ENCODE measurements at places on chromosomes 2 and 18.
A peak's percentile ranks its signal among the peaks of the same experiment; 100 is the strongest.

GRCh38 chr2:7845332-7845731 lies 836.5 kb upstream of the ID2 start:
- DNase-seq = no peak

DNA sequence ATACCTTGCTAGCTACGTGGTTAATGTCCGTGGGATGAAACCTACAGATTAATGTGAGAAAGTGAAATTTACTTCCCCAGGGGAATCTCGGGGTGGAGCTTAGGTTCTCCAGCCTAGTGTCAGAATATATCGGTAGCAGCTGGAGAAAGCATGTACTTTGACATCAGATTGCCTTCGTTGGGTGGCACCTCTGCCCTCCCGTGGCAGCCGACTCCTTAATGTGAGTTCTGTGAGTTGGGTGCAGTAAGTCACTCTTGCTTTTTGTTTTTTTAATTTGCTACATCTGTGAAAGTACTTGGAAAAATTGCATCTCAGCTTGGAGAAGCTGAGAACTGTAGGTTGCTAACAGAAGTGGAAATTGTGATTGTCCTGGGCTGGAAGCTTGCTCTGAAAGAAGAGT lies 3.6 kb downstream of the KLF11 start:
- no peak for DNase-seq

- DNase-seq = no peak
Measured at GRCh38 chr2:239811111-239811781, 213.9 kb downstream of the NDUFA10 start.

DNA sequence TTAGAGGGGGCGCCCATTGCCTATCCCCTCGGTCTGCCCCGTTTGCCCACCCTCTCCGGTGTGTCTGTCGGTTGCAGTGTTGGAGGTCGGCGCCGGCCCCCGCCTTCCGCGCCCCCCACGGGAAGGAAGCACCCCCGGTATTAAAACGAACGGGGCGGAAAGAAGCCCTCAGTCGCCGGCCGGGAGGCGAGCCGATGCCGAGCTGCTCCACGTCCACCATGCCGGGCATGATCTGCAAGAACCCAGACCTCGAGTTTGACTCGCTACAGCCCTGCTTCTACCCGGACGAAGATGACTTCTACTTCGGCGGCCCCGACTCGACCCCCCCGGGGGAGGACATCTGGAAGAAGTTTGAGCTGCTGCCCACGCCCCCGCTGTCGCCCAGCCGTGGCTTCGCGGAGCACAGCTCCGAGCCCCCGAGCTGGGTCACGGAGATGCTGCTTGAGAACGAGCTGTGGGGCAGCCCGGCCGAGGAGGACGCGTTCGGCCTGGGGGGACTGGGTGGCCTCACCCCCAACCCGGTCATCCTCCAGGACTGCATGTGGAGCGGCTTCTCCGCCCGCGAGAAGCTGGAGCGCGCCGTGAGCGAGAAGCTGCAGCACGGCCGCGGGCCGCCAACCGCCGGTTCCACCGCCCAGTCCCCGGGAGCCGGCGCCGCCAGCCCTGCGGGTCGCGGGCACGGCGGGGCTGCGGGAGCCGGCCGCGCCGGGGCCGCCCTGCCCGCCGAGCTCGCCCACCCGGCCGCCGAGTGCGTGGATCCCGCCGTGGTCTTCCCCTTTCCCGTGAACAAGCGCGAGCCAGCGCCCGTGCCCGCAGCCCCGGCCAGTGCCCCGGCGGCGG lies 1.7 kb downstream of the MYCN start:
- DNase-seq = no peak

GRCh38 chr2:13533524-13533922 lies 816.8 kb downstream of the TRIB2 start:
- no peak for DNase-seq

DNA sequence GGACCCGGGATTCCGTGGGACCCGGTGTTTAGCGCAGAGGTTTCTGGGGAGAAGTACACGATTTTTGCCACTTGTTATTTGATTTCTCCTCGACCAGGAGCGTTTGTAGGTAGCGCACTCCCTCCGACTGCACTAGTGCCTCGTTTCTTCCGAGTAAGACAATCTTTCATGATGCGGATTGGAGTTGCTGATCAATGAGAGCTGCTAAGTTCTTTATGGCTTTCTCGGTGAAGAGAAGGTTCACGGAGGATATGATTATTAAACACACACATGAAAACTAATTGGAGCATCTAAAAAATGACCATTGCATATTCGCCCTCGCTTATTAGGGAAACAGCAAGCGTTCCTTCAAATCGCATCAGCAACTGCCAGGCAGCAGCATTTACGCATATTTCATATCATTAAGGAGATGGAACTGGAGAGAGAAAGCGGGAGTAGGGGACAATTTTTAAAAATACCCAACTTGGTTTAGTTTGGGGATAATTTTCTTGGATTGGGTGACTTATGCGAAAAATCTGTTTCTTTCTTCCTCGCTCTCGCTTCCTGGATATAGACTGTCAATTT lies 616 bp downstream of the EML6 start:
- no peak for DNase-seq

- DNase-seq = no peak
Measured at GRCh38 chr18:36539674-36540231, 242.2 kb downstream of the FHOD3 start.

DNA sequence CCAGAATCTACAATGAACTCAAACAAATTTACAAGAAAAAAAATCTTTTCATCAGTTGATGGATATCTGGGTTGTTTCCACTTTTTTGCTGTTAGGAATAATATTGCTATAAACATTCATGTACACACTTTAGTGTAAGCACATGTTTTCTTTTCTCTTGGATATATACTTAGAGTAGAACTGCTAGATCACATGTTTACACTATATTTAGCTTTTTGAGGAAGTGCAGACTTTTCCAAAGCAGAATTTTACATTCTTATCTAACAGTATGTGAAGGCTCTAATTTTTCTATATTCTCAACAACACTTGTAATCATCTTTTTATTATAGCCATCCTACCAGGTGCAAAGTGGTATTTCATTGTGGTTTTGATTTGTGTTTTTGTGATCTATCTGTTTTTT lies 103.6 kb upstream of the RMP24 start:
- no peak for DNase-seq

- DNase-seq = no peak
Measured at GRCh38 chr2:206693399-206694137, 24.6 kb downstream of the DYTN start.

DNA sequence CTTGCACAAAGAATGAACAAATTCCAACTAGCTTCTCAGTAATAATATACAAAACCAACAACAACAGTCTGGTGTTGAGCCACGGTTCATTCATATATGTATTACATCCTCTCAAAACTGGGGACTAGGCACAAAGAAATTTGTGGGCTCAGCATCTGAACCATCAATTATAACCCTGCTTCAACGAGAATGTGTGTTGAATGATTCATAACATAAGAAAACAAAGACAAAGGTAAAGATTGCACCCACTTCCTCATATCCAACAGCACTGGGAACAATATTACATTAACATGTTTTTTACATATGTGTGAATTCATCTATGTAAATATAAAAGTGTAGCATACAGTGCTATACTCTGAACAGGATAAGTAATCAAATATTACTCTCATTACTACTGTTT lies 144.8 kb downstream of the CDH2 start:
- no peak for DNase-seq

- no peak for DNase-seq
Measured at GRCh38 chr2:224360801-224361251, 41.1 kb downstream of the FAM124B start.

GRCh38 chr18:7273301-7273921 lies 42.5 kb downstream of the LRRC30 start:
- no peak for DNase-seq

DNA sequence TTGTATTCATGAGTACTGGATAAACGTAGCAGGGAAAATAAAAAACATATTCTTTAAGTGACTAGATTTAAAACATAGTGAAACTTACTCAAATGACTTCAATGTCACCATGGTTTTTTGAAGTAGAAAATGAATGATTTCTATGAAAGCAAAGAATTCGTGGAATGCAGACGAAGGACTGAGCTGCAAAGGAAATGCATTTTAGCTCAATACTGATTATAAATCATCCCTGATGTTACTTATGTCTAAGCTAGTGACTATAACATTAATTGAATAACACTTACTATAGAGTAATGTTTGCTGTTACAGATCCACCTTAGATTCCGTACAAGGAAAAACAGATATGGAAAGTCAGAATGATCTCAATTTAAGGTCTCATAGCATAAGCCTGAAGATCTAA lies 1257.7 kb upstream of the CDH2 start:
- no peak for DNase-seq

GRCh38 chr2:833180-833579 lies 117.5 kb upstream of the SNTG2 start:
- no peak for DNase-seq

GRCh38 chr2:165500816-165501215 lies 31.3 kb downstream of the CSRNP3 start:
- DNase-seq = no peak

- no peak for DNase-seq
Measured at GRCh38 chr2:142398212-142398611, 267.4 kb upstream of the LRP1B start.

GRCh38 chr2:232488097-232488711 lies 570 bp upstream of the ECEL1 start:
- no peak for DNase-seq

- no peak for DNase-seq
Measured at GRCh38 chr2:44692821-44693220, 248.7 kb upstream of the SIX3 start.

GRCh38 chr18:65436430-65436829 lies 314.4 kb upstream of the CDH7 start:
- DNase-seq = no peak

GRCh38 chr2:120796094-120796493 lies 60.4 kb downstream of the GLI2 start:
- DNase-seq = no peak

DNA sequence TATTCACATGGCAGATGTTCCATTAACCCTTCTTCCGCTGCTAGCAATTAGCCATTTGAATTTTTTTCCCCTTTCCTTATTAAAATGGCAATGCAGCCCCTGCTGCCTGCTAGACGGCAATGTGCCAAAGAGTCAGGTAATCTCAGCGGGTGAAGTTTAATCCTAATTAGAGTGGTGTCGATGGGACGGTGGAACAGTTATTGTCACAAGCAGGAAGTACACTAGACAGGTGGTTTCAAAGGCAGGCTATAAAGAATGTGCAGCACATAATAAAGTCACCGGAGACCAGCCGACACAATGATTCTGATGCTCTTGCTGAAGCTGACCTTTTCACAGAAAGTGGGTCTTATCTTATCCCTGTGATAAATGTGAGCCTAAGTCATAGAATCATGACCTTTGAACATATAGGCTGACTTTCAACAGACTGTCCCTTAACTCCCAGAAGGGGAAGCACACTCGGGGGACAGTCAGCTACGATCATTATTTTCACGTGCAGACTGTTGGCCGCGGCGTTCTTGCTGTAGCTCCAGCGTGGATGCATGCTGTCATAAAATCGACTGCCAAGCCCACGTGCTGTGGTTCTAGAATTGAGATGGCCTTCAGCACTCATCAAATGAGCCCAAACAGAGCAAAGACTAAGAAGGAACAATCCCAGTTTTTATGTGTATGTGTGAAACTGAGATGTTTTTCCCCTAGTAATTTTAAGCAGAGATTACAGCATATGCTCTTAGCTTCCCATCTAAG lies 926.2 kb upstream of the SOX11 start:
- no peak for DNase-seq

- no peak for DNase-seq
Measured at GRCh38 chr2:7093376-7093775, 176.2 kb downstream of the RNF144A start.

DNA sequence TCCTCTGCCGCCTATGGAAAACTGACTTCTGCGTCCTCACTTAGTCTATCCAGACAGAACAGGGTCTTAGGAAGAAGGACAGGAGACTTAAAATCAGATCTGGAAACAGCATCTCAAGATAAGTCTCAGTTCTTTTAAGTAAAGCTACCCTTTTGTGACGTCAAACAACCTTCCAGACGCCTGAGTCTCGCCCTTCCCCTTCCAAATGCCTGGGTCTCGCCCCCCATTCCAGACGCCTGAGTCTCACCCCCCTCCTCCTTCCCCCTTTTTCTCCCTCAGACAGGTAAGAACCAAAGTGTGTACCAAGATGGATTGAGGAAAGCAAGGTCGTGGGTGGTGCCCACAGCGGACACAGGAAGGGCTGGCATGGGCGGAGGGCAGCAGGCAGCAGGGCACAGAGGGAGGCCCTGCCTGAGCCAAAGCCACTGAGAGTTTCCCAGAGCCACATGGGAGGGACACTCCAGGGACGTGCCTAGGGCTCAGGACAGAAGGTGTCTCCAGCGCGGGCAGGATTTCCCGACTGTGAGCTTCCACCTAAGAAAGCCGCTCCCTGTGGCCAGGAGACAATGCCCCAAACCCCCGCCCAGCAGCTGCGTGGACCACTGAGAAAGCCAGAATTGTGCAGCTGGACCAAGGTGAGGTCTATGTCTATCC lies 51.3 kb downstream of the ANKMY1 start:
- no peak for DNase-seq

GRCh38 chr18:12946549-12947284 lies 1.1 kb upstream of the SEH1L start:
- DNase-seq = peak; percentile 5

DNA sequence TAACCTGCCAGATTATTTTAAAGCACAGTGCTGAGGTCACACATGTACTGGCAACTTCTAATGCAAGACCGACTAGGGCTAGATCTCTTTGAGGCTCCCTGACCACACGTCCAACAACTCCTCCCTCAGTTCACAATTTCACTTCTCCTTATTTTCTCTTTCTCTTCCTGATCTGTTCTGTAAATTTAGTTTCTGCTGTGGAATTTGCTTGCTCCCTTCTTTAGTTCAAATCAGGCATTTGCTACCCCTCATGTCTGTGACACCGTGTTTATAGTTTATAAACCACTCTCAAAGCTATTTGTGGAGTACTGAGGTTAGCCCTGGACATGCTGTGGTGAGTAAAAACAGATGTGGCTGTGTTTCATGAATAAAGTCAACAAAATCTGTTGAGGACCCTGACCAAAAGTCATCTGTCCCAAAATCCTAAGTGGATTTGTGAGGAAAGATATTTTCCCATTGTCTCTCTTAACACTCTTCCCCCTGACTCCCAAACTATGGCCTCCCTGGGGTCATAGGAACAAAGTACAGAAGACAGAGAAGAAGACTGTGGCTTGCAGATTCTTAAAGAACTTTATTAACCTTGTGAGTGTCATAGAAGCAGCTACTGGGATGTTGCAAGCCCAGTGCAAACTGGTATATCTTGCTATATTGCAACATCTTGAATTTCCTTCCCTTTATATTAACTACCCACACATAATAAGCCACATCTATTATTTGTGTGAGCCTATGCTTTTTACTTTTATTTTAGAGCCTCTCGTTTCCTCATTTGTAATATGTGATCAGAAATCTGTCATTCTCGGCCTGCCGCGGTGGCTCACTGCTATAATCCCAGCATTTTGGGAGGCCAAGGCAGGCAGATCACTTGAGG lies 3.5 kb upstream of the NAGK start:
- DNase-seq = no peak

- no peak for DNase-seq
Measured at GRCh38 chr18:13551305-13551603, 175.1 kb downstream of the FAM210A start.

- no peak for DNase-seq
Measured at GRCh38 chr2:234730066-234730640, 221.7 kb upstream of the SH3BP4 start.

- DNase-seq = no peak
Measured at GRCh38 chr2:212815453-212815852, 276.9 kb upstream of the ERBB4 start.

- no peak for DNase-seq
Measured at GRCh38 chr2:22276696-22277095, 1108.3 kb upstream of the KLHL29 start.
